ENCODE measurements at places on chromosomes 6 and 20. TPM values are rescaled to one million over a fixed set of nuclear protein-coding genes. Genes with fewer than 3 reads are reported as not detected.

COX4I2 gene
- total RNA-seq: not detected

THEMIS gene
- total RNA-seq: 33.0 TPM

CST1 gene
- total RNA-seq: not detected

MYMX gene
- total RNA-seq: not detected

ZFP57 gene
- 10.8 TPM for total RNA-seq

OLIG3 gene
- total RNA-seq: not detected

BEND6 gene
- not detected for total RNA-seq

NEDD9 gene
- 57.5 TPM for total RNA-seq

SLC24A3 gene
- total RNA-seq: not detected

PRPH2 gene
- total RNA-seq: 0.06 TPM

CCN6 gene
- not detected for total RNA-seq
